ENCODE measurements at places on chromosomes 3 and 15.

DNA sequence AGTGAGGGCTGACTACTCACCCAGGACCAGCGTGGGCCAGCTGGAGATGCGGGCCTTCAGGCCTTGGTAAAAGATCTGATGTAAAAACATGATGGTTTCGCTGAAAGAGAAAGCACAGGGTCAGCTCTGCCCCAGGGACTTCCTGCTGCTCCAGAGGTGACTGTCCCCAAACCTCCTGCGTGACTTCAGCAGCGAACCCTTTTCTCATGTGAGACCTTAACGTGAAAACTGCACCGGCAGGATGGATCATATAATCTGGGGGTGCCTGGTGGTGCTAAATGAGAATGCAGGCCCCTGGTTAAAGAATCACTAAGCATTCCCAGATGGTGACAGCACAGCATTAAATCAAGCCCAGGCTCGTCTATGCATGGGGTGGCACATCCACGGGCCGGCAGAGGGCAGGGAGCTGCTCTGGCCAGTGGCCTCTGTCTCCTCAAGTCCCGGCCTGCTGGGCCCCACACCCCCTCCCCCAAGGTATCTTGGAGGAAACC lies 55.4 kb downstream of the RASGRF1 start:
- no peak for DNase-seq

DNA sequence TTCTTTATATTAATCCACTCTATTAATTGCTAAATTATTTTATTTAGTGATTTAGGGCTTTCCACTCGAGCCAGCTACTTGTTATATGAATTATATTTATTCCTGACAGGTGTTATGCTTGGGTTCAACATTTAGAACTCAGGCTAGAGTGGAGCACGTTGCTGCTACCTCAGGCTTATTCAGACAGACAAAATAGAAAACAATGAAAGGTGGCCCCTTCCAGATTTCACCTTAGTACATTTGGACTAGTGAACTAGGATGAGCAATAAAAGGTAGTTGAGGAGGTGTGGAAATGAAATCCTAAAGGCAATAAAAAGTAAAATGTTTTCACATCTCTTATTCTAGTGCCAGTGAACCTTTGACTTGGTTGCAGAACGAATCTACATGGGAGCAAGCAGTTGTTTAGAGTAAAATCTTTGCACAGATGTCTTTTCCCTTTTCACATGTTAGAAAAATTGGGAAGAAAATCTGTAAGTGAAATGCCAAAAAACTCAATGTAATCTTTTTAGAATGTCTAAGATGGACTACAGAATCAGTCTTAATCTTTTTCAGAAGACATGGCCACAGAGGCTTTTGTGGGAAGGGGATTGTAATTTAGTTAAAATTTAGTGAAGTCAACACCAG lies 63.8 kb downstream of the AKAP13 start:
- DNase-seq: no peak

DNA sequence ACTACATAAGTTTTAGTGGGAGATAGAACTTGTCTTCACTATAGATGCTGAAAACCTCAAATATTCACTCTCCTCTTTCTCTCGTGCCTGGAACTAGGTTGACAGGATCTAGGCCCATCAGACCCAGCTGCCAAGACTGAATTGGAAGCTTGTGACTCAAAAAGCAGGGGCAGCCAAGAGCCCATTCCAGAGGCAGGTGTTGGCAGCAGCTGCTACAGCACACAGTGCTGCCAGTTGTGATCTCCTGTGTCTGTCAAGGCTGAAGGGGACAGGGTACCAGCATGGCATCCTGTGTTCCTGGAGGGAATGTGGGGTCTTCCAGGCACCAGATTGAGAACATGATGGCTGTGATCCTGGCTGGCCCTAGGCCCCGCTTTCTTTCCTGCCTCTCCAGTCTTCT lies 92.5 kb upstream of the MB21D2 start:
- DNase-seq: peak; percentile 37

DNA sequence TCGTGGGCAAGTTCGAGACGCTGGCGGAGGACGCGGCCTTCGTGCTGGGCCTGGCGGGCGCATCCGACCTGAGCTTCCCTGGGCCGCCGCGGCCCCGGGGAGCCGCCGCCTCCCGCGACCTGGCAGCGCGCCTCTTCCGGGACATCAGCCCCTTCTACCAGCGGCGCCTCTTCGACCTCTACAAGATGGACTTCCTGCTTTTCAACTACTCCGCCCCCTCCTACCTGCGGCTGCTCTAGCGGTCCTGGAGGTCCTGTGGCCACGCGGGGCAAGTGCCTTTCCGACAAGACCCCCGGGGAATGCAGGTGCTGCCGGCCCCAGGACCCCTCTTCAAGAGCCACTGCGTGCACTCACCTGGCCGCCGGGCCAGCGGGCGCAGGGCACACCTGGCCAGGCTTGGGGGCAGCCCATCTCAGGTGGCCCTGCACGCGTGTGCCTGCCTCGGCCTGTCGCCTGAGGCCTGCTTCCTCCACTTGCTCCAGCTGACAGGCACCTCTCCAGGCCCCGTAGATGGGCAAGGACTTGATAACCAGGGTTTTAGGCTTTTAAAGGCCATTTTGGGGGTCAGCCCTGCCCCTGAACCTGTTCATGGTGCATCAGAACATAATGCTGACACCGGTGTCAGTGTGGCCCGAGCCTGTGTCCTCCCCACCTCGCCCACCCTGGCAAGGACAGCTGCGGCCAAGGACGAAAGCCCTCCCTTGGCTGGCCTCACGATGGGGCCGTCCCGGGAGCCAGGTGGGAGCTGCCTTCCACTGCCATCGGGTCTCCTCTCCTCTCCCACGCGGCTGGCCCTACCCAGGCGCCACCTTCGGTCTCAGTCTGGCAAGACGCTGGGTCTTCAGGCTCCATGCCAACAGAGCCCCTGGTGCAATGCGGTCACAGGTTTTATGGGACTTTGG lies 16.1 kb downstream of the C3orf22 start:
- no peak for DNase-seq

- DNase-seq: no peak
Measured at GRCh38 chr3:193928354-193929209, 207.4 kb upstream of the HES1 start.

- DNase-seq: no peak
Measured at GRCh38 chr15:68792901-68793766, 27.6 kb downstream of the ANP32A start.

GRCh38 chr3:161401389-161401788 lies 30.1 kb upstream of the SPTSSB start:
- no peak for DNase-seq

DNA sequence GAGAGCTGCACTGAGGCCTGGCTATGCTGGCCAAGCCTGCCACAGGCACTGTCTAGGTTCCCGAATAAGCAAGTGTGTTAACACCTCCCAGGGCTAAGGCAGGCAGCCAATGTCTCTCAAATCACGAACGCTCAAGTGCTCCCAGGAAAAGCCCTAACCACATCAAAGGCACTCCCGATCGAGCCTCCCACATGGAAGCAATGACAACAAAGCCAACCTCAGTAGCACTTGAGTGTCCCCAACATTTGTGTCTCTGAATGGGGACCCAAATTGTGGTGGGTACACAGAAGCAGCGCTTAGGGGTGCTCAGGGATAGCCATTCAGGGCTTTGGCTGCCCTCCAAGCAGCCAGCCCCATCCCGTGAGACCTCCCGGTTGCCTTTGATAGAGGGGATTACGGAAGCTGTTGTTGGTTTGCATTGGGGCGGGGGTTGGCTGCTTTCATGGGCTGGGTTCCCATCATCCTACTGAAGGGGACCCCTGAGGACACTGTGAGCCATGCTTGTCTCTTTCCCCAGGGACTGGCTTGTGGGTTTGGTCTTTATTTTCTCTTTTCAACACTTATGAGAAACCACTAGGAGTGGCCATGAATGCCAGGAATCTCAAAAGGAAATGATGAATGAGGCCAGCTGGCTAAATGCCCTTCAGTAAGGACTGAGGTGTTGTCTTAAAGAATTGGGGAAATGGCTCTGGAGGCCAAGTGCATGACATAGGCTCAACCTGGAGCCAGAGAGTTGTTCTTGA lies 234.1 kb upstream of the FEZF2 start:
- peak; percentile 71 for DNase-seq
